Thoracic aorta (tissue), 2 donors: ENCODE measurements at places on chromosomes 6 and 20.
A peak's percentile ranks its signal among the peaks of the same experiment; 100 is the strongest.

DNA sequence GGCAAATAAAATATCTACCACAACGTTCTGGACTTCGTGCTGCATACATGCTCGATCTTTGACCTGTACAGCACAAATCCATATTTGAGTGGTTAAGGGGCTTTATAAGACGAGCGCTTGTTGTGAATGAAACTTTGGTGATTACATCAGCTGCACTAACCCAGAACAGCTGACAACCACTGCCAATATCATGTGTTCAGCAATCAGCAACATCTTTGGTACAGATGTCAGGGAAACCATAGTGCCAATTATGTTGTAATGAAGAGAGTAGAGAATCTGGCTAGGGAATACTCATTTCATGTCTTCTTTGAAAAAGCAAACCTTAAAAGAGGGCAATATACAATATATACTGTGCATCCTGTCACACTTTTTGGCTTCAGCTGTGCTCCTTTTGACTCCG lies 188.6 kb upstream of the NT5E start:
- H3K36me3 ChIP-seq = no peaks in the 10 kb centered on the region
- no peak overlapping the region for H3K4me3 ChIP-seq
- no peak for DNase-seq
- H3K27me3 ChIP-seq = no peaks in the 10 kb centered on the region
- H3K4me1 ChIP-seq = no peaks in the 10 kb centered on the region

- H3K27ac ChIP-seq = no peak overlapping the region
- H3K27me3 ChIP-seq = no peaks in the 10 kb centered on the region
- no peak for DNase-seq
- no peaks in the 10 kb centered on the region for H3K36me3 ChIP-seq
- no peaks in the 10 kb centered on the region for H3K4me1 ChIP-seq
Observed at GRCh38 chr6:156502969-156503504, 274.1 kb upstream of the ARID1B start.

GRCh38 chr20:19943061-19943521 lies 74.1 kb upstream of the NAA20 start:
- peak overlapping the region; percentile 51 for H3K27ac ChIP-seq
- no peak overlapping the region for H3K4me3 ChIP-seq
- peaks cover 46% of the 10 kb centered on the region for H3K4me1 ChIP-seq
- DNase-seq = no peak
- peaks cover 9% of the 10 kb centered on the region for H3K36me3 ChIP-seq
- no peaks in the 10 kb centered on the region for H3K27me3 ChIP-seq

DNA sequence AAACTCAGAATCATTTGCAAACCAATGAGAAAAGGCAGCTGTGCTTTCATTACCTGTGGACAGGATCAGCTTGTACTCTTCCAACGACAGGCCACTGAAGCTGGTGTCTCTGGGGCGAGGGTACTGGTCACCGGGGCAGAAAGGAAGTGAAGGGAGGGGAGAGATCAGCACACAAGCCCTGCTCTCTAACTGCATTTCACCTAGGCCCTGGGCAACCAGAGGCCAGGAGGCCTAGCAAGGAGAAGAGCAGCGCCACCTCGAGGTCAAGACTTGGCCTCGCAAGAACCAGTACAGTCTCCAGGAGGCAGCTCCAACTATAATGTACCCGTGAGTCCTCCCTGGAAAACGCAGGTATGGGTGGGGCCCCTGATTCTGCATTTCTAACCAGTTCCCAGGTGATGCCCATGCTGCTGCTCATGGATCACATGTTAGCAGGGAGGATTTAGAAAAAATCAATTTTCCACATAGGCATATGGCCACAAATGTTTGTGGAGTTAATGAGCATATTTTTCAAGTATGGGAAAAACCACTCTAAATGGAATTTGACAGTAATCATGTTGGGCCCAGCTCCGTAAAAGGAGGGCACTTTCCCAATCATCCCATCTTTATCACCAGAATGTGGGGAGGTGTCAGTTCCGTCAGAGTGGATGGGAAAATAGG lies 11.0 kb downstream of the UQCC2 start:
- H3K4me3 ChIP-seq = no peak overlapping the region
- peaks cover 5% of the 10 kb centered on the region for H3K36me3 ChIP-seq
- no peak overlapping the region for H3K27ac ChIP-seq

DNA sequence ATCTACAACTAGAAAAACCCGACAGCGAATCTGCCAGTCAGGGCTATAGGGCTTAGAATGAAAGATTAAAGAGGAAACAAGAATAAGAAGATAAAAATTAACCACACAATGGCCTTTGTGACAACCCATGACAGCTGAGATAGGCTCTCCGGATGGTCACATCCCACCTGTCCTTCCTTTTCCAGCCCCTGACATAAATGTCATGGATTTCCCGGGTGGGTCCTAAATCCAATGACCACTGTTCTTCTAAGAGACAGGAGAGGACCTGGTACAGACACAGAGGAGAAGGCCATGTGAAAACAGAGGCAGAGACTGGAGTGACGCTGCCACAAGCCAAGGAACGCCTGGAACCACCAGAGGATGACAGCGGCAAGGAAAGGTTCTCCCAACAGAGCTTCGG lies 41.8 kb downstream of the ATXN1 start:
- H3K4me1 ChIP-seq = peaks cover 55% of the 10 kb centered on the region
- no peaks in the 10 kb centered on the region for H3K36me3 ChIP-seq
- H3K27ac ChIP-seq = no peak overlapping the region
- DNase-seq = no peak

DNA sequence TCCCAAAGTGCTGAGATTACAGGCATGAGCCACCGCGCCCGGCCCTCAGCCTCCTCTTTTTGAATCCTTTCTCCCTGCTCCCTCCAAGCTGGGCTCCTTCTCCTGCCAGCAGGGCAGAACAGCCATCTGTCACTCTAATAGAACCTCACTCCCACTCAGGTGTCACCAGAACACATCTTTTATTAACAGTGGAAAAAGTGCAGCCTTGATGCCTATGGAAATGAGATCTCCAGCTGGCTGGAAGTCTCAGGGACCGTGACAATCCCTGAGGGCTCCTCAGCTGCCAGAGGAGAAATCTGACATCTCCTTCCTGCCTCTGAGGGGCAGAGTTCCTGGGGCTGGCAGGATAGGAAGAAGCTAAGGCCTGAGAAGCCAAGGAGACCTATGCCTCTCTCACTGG lies 28.0 kb downstream of the TMC2 start:
- no peak for DNase-seq
- H3K36me3 ChIP-seq = no peaks in the 10 kb centered on the region
- H3K27ac ChIP-seq = no peak overlapping the region
- H3K4me1 ChIP-seq = no peaks in the 10 kb centered on the region
- no peak overlapping the region for H3K4me3 ChIP-seq

GRCh38 chr20:41654884-41655283 lies 36.7 kb upstream of the CHD6 start:
- H3K27me3 ChIP-seq = no peaks in the 10 kb centered on the region
- no peak overlapping the region for H3K4me3 ChIP-seq
- H3K27ac ChIP-seq = no peak overlapping the region
- no peak for DNase-seq
- no peaks in the 10 kb centered on the region for H3K36me3 ChIP-seq

- H3K27ac ChIP-seq = no peak overlapping the region
- H3K4me3 ChIP-seq = no peak overlapping the region
- DNase-seq = no peak
- H3K36me3 ChIP-seq = no peaks in the 10 kb centered on the region
- H3K4me1 ChIP-seq = no peaks in the 10 kb centered on the region
Observed at GRCh38 chr20:57092112-57092899, 174.1 kb downstream of the BMP7 start.

GRCh38 chr20:32327087-32327681 lies 30.9 kb upstream of the ASXL1 start:
- H3K27ac ChIP-seq = no peak overlapping the region
- no peak for DNase-seq
- H3K27me3 ChIP-seq = no peaks in the 10 kb centered on the region
- no peak overlapping the region for H3K4me3 ChIP-seq

DNA sequence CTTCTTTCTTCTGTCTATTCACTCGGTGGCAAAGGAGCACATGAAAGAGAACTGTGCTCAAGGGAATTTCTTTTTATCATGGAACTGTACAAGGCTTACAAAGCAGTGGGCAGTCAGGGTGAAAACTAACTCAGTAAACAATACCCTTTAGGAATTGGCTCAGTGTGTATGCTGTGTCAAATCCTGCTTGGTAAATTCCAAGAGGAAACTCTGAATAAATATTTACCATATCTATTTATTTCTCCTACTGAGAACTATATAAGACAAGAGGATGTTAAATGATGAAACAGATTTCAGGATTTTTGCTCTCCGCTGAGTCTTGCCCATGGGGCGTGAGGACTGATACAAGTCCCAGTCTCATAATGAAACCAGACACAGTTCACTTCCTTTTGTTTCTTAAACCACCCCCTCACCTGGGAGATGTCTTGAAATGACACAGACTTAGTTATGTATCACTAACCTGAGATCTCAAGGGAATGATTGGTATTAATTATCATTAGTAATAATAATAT lies 188.8 kb downstream of the BACH2 start:
- H3K27me3 ChIP-seq = no peaks in the 10 kb centered on the region
- H3K27ac ChIP-seq = no peak overlapping the region
- H3K36me3 ChIP-seq = no peaks in the 10 kb centered on the region
- no peak overlapping the region for H3K4me3 ChIP-seq
- peaks cover 3% of the 10 kb centered on the region for H3K4me1 ChIP-seq
- DNase-seq = no peak

DNA sequence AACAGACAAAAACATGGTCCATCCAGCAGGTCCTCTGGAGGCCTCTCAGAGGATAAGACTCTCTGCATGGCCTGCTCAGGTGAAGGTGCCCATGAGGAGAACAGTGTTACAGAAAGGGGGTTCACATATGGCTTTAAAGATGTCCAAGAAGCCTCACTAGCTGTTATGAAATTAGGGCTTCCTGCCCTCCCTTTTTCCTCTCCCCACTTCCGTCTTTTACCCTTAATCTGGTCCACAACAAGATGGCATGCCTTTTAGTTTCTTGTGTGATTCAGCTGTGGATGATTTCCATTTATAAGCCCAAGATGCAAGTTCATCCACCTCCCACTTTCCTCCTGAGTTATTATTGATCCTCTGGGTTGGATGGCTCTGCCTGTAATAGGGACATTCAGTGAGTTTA lies 14.0 kb downstream of the GCNT2 start:
- peaks cover 41% of the 10 kb centered on the region for H3K4me1 ChIP-seq
- DNase-seq = no peak
- H3K27me3 ChIP-seq = no peaks in the 10 kb centered on the region
- no peak overlapping the region for H3K4me3 ChIP-seq
- no peak overlapping the region for H3K27ac ChIP-seq

- no peaks in the 10 kb centered on the region for H3K36me3 ChIP-seq
- no peaks in the 10 kb centered on the region for H3K27me3 ChIP-seq
- DNase-seq = no peak
- no peaks in the 10 kb centered on the region for H3K4me1 ChIP-seq
- H3K4me3 ChIP-seq = no peak overlapping the region
Observed at GRCh38 chr6:9851541-9852380, 563.1 kb downstream of the TFAP2A start.

DNA sequence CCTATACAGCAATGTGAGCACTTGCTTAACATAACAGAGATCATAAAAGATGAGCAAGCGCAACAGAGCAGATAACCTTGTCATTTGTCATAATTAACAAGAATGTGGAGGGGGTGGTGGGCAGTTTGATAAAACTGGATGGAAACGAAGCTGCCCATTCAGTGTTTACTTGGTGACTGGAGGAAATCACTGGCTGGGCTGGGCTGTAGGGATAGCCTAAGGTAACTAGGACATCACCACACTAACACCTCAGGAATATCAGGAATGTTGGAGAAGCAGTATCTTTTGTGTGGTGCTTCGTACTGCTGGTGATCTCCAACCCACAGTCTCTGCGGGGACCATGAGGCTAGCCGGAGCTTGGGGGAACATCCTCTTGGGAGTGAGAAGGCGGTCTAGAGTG lies 218.4 kb downstream of the HIVEP2 start:
- H3K27me3 ChIP-seq = no peaks in the 10 kb centered on the region
- H3K27ac ChIP-seq = no peak overlapping the region
- no peak for DNase-seq

GRCh38 chr6:113047148-113047547 lies 700.0 kb downstream of the RFPL4B start:
- no peak overlapping the region for H3K27ac ChIP-seq
- H3K36me3 ChIP-seq = no peaks in the 10 kb centered on the region
- no peak for DNase-seq
- no peaks in the 10 kb centered on the region for H3K27me3 ChIP-seq
- no peak overlapping the region for H3K4me3 ChIP-seq

DNA sequence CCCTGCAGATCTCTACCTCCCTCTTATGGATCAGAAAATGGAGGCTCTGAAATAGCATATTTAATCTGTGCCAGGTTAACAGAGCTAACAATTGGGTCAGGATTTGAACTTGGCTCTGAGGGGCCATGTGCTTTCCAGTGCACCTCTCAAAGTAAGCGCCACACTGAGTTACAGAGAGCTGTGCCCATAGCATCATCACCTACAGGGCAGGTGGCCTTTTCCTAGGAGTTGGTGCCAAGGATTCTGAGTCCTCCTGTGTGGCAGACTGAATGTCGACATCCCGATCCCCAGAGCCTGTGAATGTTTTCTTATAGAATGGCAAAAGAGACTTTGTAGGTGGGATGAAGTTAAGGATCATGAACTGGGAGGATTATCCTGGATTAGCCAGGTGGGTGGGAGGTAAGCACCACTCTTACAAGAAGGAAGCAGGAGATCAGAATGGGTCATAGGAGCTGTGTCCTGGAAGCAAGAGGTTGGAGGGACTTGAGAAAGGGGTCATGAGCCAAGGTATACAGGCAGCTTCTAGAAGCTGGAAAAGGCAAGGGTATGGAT lies 68.0 kb upstream of the TBC1D7 start:
- no peaks in the 10 kb centered on the region for H3K27me3 ChIP-seq
- no peak overlapping the region for H3K27ac ChIP-seq
- H3K36me3 ChIP-seq = no peaks in the 10 kb centered on the region
- no peak for DNase-seq
- peaks cover 29% of the 10 kb centered on the region for H3K4me1 ChIP-seq
- no peak overlapping the region for H3K4me3 ChIP-seq

DNA sequence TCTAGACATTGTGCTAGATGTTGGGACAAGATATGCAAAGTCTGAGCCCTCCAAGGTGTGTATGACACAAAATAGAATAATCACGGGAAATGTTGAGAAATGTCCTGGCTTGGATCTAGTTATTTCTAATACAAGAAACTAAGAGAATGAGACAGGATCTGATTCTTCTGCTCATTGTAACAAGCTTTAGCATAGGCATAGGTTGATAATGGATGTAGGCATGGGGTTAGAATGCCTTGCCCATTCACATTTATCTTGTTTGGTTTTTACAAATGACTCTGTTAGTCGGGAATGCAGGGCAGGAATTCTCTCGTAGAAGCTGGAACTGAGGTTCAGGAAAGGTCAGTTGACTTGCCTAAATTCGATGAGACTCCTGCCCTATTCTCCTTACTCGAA lies 1.5 kb upstream of the SLC26A8 start:
- no peaks in the 10 kb centered on the region for H3K27me3 ChIP-seq
- H3K27ac ChIP-seq = no peak overlapping the region
- peaks cover 9% of the 10 kb centered on the region for H3K4me1 ChIP-seq
- DNase-seq = no peak

- peaks cover 28% of the 10 kb centered on the region for H3K4me1 ChIP-seq
- peak overlapping the region; percentile 8 for H3K4me3 ChIP-seq
- H3K36me3 ChIP-seq = no peaks in the 10 kb centered on the region
- no peak for DNase-seq
- no peaks in the 10 kb centered on the region for H3K27me3 ChIP-seq
Observed at GRCh38 chr6:81204731-81205130, 547.8 kb downstream of the TENT5A start.

GRCh38 chr6:7730784-7731227 lies 4.9 kb downstream of the BMP6 start:
- no peak overlapping the region for H3K27ac ChIP-seq
- H3K4me3 ChIP-seq = no peak overlapping the region
- H3K4me1 ChIP-seq = peaks cover 27% of the 10 kb centered on the region
- no peaks in the 10 kb centered on the region for H3K36me3 ChIP-seq
- DNase-seq = no peak

- no peak for DNase-seq
- no peaks in the 10 kb centered on the region for H3K27me3 ChIP-seq
- no peaks in the 10 kb centered on the region for H3K36me3 ChIP-seq
- no peak overlapping the region for H3K27ac ChIP-seq
- no peaks in the 10 kb centered on the region for H3K4me1 ChIP-seq
Observed at GRCh38 chr6:20771409-20771808, 237.2 kb downstream of the CDKAL1 start.
